ENCODE measurements at places on chromosomes 13 and 19.

GRCh38 chr19:1923319-1923718 is 17.7 kb upstream of the CSNK1G2 start:
- no peak for DNase-seq

DNA sequence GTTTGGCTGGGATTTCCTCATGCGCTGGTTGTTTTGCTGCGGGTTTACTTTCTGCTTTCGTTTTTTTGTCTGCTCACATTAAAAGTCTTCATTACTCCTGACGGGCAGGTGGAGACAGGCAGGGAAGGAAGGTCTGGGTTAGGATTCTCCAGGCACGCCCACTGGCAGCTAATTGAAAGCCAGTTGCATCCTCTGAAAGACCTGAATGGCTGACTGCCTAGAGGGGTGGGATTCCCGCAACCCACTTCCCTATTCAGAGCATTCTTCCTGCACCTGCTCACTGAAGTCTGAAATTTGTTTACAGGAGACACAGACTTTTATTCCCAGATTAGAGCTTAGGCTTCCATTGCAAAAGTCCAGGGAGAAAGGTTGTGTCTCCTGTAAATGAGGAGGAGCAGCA is 172.0 kb downstream of the UQCRFS1 start:
- DNase-seq, result no peak

DNA sequence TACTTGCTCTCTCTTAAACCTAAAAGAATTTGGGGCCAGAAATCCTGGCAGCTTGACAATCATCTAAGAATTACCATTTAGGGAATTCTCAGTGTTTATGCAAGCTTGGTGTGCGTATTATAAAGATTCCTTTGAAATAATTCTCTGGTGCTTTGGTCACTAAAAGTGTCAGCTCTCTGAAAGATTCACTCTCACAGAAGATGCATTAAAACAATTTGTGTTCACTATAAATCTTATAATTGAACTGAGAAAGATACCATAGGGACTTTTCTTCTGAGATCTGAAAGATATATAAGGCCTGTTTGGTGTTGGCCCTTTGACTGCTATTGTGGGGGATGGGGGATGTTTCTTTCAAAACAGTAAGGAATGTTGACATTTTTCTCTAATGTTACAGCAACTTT is 27.3 kb downstream of the EPSTI1 start:
- no peak for DNase-seq

DNA sequence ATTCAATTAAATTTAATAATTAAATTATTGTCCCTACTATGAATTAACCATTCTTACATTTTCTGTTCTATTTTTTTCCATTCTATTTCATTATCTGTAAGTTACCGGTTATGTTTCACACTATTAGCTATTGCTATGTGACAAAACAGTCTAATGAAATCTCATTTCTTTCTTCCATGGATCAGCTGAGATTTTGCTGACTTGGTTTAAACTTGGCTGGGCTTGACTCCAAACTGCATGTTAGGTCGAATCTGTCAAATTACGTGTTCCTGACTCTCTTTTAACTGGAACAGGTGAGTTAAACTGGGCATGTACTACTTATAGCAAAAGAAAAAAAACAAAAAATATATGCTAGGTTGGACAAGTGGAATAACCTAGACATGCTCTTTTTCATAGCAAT is 1464.4 kb downstream of the OLFM4 start:
- DNase-seq, result no peak

- no peak for DNase-seq
These were observed 27.0 kb downstream of the OXGR1 start for GRCh38 chr13:96967248-96967745.

- DNase-seq, result no peak
These were observed 194.2 kb downstream of the POU4F1 start for GRCh38 chr13:78409172-78409571.

GRCh38 chr13:34671137-34671536 is 270.9 kb upstream of the NBEA start:
- DNase-seq, result no peak

GRCh38 chr19:47228168-47228936 is 2.6 kb downstream of the BBC3 start:
- no peak for DNase-seq

GRCh38 chr13:55516610-55517009 is 1624.1 kb upstream of the PRR20A start:
- no peak for DNase-seq

- peak; percentile 58 for DNase-seq
These were observed 48.6 kb upstream of the GTF3A start for GRCh38 chr13:27375686-27376326.

DNA sequence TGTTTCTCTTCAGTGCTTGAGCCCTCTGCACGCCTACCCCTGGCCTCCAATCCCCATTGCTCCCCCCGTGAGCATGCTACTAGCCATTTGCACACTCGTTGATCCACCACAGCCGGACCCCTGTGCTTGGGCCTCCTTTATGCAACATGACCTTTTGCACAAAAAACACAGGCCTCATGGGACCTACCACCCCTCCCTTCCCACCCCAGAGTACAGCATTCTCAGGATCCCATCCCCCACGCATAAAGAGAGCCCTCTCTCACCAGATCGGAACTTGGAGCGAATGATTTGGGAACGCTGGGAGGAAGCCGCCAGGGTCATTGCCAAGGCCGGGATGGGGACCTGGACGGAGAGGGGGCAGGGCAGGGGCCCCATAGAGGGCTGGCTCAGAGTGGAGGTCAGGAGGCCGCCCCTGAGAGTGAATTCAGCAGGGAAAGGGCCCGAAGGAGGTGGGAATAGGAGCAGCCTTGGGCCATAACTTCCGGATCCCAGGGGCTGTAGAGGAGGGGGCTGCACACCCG is 754 bp downstream of the MAMSTR start:
- DNase-seq, result no peak

- no peak for DNase-seq
These were observed 10.2 kb downstream of the VSIG10L start for GRCh38 chr19:51331716-51332115.

GRCh38 chr13:29396446-29396845 is 199.0 kb downstream of the SLC7A1 start:
- no peak for DNase-seq

- no peak for DNase-seq
These were observed 8.1 kb downstream of the KCNN1 start for GRCh38 chr19:17975032-17975431.

- no peak for DNase-seq
These were observed 7.9 kb downstream of the VASP start for GRCh38 chr19:45515081-45515624.

GRCh38 chr19:19185853-19186740 is 5.9 kb downstream of the BORCS8 start:
- no peak for DNase-seq

DNA sequence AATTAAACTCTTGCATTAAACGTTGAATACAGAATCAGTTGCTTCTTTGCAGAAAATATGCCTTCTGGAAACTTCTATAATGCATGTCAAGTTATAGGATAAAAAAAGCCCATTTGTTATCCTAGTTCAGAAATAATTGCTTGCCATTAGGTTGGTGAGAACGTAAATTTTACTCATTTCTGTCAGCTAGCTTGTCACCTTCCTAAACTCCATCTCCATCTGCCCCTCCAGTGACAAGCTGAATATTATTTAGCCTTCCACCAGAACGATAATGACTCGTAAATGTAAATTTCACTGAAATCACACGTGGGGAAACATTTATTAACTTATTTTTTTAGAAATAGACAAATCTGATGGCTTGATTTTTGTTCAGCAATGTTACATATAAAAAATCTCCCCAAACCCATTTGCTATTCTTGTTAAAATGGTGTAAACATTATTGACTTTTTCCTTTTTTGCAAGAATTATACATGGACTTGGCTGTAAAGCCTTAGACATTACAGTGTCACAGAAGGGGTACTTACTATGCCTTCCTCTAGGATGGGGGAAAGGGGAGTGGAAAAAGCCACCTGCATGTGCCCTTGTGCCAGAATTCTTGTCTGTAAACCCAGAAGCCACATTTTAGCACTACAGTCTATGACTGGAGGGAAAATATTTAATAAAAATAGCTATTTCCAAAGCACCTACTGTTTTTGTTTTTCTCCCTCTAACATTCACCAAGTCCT is 326.8 kb downstream of the OXGR1 start:
- no peak for DNase-seq

- DNase-seq, result peak; percentile 71
These were observed 16.0 kb upstream of the ERCC1 start for GRCh38 chr19:45439569-45440258.

DNA sequence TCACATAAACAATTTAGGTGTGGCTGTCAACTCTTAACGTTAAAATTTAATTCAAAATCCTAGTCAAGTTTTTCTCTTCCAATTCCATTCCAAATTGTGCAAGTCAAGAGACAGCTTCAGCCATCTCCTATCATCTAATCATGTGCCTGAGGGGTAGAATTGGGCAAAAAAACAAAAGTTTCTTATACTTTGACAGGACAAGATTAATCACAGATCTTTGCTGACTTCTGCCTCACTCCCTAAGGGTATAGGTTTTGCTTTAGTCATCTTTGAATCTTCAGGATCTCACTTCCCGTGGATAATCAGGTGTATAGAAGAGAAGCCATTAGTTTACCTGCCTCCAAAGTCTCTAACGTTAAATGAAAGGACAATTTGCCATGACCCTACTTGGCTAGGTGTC is 24.6 kb downstream of the RNF17 start:
- DNase-seq, result no peak

DNA sequence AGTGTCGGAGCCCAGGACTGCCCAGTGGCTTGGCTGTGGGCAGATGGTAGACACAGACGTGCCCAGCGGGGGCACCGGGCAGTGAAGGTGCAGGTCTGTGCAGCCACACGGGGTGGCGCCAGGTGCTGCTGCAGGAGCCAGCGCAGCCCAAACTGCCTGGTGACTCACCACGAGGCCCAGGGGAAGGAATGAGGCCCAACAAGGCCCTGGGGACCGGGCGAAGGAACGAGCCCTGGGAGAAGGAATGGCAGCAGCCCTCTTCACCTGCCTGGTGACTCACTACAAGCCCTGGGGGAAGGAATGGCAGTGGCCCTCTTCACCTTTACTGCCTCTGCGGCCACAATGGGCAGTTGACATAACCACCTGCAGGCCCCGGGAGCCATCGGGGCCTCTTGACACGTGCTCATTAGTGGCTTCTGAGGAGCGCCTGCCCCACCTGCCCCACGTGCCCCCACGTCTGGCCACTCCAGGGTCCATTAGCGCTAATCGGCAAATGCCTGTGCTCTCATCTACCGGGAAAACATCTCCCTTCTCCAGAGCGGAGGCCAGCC is 9.3 kb downstream of the MED16 start:
- DNase-seq, result peak; percentile 98

GRCh38 chr13:72808917-72809500 is 27.1 kb downstream of the PIBF1 start:
- DNase-seq, result no peak

- DNase-seq, result no peak
These were observed 7.7 kb downstream of the DGKH start for GRCh38 chr13:42056146-42056545.

- DNase-seq, result no peak
These were observed 2.6 kb downstream of the B3GNT8 start for GRCh38 chr19:41424335-41425173.

DNA sequence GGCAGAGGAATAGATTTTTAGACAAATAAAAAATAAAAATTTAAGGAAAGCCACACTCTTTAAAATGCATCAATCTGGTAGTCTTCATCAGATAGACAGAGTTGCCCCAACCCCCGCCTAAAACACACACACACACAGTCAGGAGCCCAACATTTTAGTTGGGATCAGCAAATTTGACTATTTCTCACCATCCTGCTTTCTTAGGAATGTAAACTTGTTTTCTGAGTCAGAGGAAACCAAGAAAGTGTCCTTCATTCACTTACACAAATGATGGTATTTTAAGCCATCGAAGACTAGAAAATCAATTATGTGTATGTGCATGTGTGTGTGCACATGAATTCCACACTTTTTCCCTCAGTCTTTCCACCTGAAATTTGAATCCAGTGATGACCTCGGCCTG is 1657.5 kb downstream of the SLITRK1 start:
- no peak for DNase-seq

GRCh38 chr13:36323408-36323807 is 22.8 kb downstream of the SPART start:
- no peak for DNase-seq

- DNase-seq, result no peak
These were observed 58.3 kb downstream of the DACH1 start for GRCh38 chr13:71808708-71809107.

GRCh38 chr13:88526853-88527215 is 855.7 kb downstream of the SLITRK5 start:
- no peak for DNase-seq

DNA sequence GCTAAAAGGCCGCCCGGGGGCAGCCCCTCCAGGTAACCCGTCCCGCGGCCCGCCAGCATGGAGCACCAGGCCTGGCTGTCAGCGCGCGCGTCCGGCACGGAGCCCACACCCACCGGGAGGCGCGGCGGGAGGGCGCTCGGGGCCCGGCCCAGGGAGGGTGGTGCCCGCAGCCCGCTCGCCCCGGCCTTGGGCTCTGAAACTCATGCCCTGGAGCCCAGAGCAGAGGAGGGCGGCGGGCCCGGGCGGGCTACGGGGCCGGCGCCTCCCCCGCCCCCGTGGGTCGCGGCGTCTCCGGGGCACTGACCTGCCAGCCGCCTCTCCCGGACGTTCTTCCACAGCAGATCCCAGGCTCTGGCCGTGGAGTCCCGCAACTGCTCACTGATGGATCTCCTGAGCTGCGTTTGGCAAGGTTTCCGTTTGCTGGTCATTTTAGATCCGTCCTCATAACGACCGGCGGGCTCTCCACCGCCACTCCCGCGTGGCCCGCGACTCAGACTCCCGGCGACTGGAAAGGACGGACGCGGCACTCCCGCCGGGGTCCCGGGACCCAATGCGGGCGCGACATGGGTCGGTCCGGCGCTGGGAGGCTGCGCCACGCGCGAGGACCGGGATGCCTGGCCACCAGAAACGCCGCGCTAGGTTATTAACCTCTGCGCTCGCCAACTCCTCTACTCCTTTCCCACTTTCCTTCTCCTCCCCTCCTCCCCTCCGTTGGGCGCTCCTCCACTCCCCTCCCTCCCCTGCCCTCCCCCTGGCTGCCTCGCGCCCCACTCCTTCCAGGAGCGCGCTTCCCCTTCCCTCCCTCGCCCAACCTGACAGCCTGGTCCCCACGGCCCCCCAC is 64.7 kb upstream of the STARD13 start:
- peak; percentile 37 for DNase-seq

- DNase-seq, result no peak
These were observed 128.0 kb downstream of the TRPC4 start for GRCh38 chr13:37741536-37741935.
